ENCODE measurements at places on chromosomes 16 and 17. TPM values are rescaled to one million over a fixed set of nuclear protein-coding genes. Genes with fewer than 3 reads are reported as not detected.

NHLRC4 gene
- total RNA-seq: 5.8 TPM

C1QTNF8 gene
- not detected for total RNA-seq

OTOP2 gene
- total RNA-seq: not detected

TEX14 gene
- total RNA-seq: 0.37 TPM

MT1H gene
- total RNA-seq: not detected

ACSM5 gene
- not detected for total RNA-seq

TM4SF5 gene
- not detected for total RNA-seq

MYH2 gene
- not detected for total RNA-seq

AIPL1 gene
- total RNA-seq: not detected

PRAC1 gene
- not detected for total RNA-seq

CES3 gene
- 0.93 TPM for total RNA-seq

CDK12 gene
- 118 TPM for total RNA-seq

GRCh38 chr17:28473542-28473941 lies at the start of gene SLC13A2:
SLC13A2 (plus strand) TSS chr17:28473644; CDS start chr17:28473713, 69 bp downstream.
- H3K27ac ChIP-seq: no peak within 1 kb of the TSS
- no peaks in the 10 kb centered on the region for H3K36me3 ChIP-seq
- H3K27me3 ChIP-seq: no peaks in the 10 kb centered on the region
- no peak for DNase-seq
- H3K4me3 ChIP-seq: no peak within 1 kb of the TSS

DNA sequence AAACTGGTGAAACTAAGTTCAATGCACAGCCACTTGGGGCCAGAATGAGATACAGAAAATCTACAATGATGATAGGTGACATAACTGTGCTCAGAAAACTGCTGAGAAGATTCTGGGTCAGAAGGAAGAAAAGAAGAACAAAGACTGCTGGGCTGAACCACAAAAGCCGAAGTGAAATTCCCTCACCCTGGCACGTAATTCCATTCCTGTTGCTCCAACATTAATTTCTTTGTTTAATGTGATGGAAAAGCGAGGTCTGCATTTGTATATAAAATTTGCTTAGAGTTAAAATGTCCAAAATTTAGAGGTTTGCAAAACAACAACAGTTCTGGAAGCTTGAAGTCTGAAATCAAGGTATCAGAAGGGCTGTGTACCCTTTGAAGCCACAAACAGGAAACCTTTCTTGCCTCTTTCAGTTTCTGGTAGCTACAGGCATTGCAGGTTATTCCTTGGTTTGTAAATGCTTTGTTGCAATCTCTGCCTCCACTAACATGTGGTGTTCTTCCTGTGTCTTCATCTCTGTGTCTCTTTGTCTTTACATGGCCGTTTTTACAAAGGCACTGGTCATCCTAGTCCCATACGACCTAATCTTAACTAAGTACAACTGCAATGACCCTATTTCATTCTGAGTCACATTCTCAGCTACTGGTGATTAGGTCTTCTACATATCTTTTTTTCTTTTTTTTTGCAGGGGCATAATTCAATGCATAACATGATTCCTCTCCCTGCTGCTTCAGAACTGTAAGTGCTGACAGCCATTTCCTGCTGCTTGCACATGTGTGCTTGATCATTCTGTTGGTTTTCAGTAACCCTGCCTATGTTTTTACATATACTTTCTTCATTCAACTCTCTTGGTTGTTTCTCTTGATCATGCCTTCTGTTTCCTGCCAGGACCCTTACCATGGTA lies 603.0 kb upstream of the CDH8 start:
- no peaks in the 10 kb centered on the region for H3K4me1 ChIP-seq
- no peak overlapping the region for H3K27ac ChIP-seq
- no peak for DNase-seq
- H3K36me3 ChIP-seq: no peaks in the 10 kb centered on the region

DNA sequence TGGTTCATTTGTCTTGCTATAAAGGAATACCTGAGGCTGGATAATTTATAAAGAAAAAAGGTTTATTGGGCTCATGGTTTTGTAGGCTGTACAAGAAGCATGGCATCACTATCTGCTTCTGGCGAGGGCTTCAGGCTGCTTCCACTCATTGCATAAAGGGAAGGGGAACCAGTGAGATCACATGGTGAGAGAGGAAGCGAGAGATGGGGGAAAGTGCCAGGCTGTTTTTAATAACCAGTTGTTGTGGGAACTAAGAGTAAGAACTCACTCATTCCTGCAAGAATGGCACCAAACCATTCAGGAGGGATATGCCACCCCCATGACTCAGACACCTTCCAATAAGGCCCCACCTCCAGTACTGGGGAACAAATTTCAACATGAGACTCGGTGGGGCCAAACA lies 24.3 kb downstream of the SPECC1 start:
- no peak overlapping the region for H3K27ac ChIP-seq
- H3K4me1 ChIP-seq: no peaks in the 10 kb centered on the region
- no peaks in the 10 kb centered on the region for H3K36me3 ChIP-seq
- H3K4me3 ChIP-seq: no peak overlapping the region
- no peaks in the 10 kb centered on the region for H3K27me3 ChIP-seq

DNA sequence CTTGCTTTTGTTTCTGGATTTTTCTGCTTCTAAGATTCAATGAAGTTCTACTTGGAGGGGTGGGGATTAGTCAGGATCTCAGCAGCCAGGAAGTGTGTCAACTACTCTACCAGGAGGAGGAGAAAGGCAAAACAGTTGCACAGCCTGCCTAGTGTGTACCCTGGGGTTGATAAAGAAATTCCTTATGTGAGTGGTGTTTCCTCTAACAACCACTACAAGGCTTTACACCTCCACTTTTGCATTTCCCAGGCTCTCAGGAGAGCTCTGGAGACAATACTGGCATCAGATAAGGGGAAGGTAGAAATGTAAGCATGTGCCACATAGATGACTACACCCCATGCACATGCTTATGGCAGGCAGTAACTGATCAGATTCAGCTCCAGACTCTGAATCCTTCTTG lies 174.6 kb downstream of the TOX3 start:
- no peaks in the 10 kb centered on the region for H3K27me3 ChIP-seq
- H3K4me1 ChIP-seq: no peaks in the 10 kb centered on the region
- H3K36me3 ChIP-seq: no peaks in the 10 kb centered on the region
- H3K4me3 ChIP-seq: no peak overlapping the region

DNA sequence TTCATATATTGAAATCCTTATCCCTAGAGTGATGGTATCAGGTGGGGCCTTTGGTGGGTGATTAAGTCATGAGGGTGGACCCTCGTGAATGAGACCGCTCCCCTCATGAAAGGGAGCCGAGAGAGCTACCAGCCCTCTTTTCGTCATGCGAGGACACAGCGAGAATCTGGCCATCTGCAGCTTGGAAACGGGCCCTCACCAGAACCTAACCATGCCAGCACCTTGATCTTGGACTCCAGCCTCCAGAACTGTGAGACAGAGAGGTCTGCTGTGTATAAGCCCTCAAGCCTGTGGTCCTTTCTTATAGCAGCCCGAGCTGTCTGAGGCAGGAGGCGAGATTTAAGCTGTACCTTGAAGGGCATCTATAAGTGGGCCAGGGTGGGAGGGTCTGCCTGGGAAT lies 23.7 kb upstream of the ACSF3 start:
- no peaks in the 10 kb centered on the region for H3K27me3 ChIP-seq
- H3K4me1 ChIP-seq: no peaks in the 10 kb centered on the region
- no peaks in the 10 kb centered on the region for H3K36me3 ChIP-seq
- H3K4me3 ChIP-seq: no peak overlapping the region
- no peak overlapping the region for H3K27ac ChIP-seq

DNA sequence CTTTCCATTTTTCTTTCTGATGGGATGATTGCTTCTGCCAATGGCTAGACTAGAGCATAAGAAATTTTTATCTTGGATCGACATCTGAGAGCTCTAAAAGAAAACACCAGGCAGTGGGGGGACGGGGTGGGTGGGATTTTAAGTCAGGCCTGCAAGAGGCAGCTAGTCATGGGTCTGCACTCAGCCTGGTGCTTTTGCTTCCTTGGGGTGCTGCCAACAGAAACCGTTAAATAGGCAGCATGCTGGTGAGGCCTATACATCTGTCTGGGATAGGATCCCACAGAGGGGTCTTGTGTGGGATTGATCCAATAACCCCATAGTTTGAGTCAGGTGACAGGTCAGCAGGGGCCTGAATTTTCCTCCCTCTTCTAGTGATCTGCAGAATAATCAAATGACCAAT lies 26.9 kb downstream of the ZNRF1 start:
- no peak overlapping the region for H3K4me3 ChIP-seq
- H3K27me3 ChIP-seq: no peaks in the 10 kb centered on the region
- no peak overlapping the region for H3K27ac ChIP-seq
- H3K36me3 ChIP-seq: no peaks in the 10 kb centered on the region

DNA sequence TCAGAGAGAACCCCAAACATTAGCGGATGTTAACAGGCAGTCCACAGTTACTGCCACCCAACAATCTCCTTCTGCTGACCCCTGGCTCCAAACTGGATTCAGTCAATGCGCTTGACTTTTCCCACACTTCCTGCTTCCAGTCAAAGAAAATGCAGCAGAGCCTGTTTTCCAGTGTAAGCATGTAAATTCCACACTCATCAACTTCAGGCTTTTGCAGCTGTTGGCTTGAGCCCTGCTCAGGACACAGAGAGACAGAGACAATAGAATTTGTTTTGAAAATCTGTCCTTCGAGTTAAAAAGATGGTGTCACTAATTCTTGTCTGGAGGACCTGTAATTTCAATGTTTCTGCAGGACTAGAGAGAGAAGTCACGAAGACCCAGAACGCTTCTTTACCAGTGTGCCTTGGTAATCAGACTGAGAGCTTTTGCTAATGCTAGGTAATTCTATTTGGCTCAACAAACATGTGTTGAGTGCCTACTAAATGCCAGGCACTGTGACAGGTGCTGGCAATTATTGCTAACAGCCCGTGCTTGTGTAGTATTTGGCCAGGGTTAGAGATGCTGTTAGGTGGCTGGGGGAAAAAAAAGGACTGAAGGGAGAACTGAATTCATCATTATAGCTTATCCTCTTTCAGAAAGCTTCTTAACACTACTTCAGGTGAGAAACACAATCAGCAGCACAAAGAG lies 32.5 kb downstream of the HOXB1 start:
- no peak overlapping the region for H3K4me3 ChIP-seq
- H3K27ac ChIP-seq: no peak overlapping the region
- no peaks in the 10 kb centered on the region for H3K36me3 ChIP-seq
- no peaks in the 10 kb centered on the region for H3K27me3 ChIP-seq
- DNase-seq: no peak

- no peaks in the 10 kb centered on the region for H3K4me1 ChIP-seq
- H3K36me3 ChIP-seq: no peaks in the 10 kb centered on the region
- no peak overlapping the region for H3K27ac ChIP-seq
These were observed 230.4 kb downstream of the C16orf78 start for GRCh38 chr16:49603956-49604355.

- peak overlapping the region; percentile 35 for H3K4me3 ChIP-seq
- peaks cover 57% of the 10 kb centered on the region for H3K4me1 ChIP-seq
- H3K27ac ChIP-seq: peak overlapping the region; percentile 64
- H3K36me3 ChIP-seq: no peaks in the 10 kb centered on the region
- no peaks in the 10 kb centered on the region for H3K27me3 ChIP-seq
These were observed 5.2 kb downstream of the ARSG start for GRCh38 chr17:68296217-68297191.

- H3K36me3 ChIP-seq: no peaks in the 10 kb centered on the region
- H3K4me3 ChIP-seq: no peak overlapping the region
- no peak overlapping the region for H3K27ac ChIP-seq
These were observed 27.7 kb downstream of the TBCD start for GRCh38 chr17:82779541-82779940.

- no peak overlapping the region for H3K27ac ChIP-seq
- H3K4me3 ChIP-seq: no peak overlapping the region
- no peak for DNase-seq
- peaks cover 6% of the 10 kb centered on the region for H3K4me1 ChIP-seq
- no peaks in the 10 kb centered on the region for H3K36me3 ChIP-seq
These were observed 3.4 kb upstream of the PRSS8 start for GRCh38 chr16:31138621-31139578.

DNA sequence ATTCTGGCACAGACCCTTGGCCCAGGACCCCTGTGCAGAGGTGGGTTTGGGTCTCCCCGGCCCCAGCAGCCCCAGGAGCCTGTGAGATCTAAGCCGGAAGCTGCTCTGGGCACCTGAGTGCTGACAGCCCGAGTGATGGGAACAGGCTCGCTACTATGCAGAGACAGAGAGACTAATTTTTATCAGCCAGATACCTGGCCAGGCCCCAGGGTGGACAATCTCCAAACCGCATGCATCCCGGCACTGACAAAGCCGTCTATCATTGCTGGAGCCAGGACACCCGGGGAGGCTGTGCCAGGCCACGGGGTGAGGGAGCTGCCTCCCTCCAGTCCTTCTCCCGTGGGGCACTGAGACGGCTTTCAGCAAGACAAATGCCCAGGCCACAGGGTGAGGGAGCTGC lies 25.0 kb downstream of the CBFA2T3 start:
- H3K4me1 ChIP-seq: no peaks in the 10 kb centered on the region
- no peaks in the 10 kb centered on the region for H3K36me3 ChIP-seq
- DNase-seq: no peak
- no peaks in the 10 kb centered on the region for H3K27me3 ChIP-seq
- H3K27ac ChIP-seq: no peak overlapping the region

DNA sequence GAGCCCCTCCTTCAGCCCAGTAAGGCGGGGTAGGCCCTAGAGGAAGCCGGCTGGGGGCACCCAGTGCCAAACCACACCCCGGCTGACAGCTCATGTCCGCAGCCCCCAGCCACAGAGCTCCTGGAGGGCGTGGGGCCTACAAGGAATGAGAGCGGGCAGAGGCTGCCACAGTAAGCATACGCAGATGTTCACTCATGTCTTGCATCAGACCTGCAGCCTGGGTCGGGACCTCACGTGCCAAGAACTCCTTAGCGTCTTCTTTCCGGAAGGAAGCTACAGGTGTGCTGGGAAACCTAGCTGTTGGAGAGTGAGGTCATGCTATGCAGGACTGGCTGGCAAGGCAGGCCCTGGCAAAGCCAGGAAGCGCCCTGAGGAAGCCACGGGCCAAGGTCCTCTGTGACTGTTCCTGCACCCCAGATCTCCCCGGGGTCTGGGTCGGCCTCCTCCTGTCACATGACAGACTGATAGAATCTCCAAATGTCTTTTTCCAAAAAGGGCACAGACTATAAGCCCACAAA lies 1.6 kb downstream of the ZNF598 start:
- peak overlapping the region; percentile 86 for H3K27ac ChIP-seq
- DNase-seq: no peak
- H3K4me3 ChIP-seq: peak overlapping the region; percentile 69
- peaks cover 36% of the 10 kb centered on the region for H3K4me1 ChIP-seq
- H3K27me3 ChIP-seq: no peaks in the 10 kb centered on the region

DNA sequence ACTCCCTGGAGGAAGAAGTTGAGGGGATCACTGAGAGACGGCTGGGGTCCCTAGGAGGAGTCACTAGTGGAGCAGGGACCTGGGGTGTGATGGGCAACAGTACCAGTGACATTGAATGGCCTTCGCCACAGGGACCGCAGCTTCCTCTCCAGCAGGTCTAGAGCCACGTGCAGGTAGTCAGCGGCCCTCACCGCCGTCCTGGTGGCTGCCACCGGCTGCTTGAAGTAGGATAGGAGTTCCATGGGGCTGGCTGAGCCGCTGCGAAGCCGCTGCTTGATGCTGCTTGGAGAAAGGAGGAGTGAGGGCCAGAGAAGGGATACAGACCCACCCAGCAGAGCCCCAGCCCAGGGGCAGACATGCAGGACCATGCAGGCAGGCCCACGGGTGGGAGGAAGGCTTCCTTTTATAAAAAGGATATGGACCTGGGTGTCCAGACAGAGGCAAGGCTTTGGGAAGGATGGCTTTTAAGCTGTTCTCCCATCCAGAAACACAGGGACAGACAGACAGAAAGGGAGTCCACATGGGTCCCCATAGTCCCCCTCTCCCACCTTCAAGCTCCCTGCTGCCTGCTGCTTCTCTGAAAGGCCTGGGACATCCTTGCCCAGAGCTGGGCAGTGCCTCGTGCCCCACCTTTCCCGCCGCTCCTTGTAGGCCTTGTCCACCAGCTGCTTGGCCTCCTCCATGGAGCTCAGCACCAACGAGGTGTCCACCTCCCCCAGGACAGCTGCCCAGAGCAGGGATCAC lies 827 bp downstream of the MPO start:
- H3K4me1 ChIP-seq: no peaks in the 10 kb centered on the region
- no peak for DNase-seq
- no peak overlapping the region for H3K27ac ChIP-seq
- no peak overlapping the region for H3K4me3 ChIP-seq
- no peaks in the 10 kb centered on the region for H3K36me3 ChIP-seq
